ENCODE measurements at places on chromosomes 7 and 10.

GRCh38 chr7:41326616-41327015 lies 376.3 kb downstream of the INHBA start:
- DNase-seq, result no peak

DNA sequence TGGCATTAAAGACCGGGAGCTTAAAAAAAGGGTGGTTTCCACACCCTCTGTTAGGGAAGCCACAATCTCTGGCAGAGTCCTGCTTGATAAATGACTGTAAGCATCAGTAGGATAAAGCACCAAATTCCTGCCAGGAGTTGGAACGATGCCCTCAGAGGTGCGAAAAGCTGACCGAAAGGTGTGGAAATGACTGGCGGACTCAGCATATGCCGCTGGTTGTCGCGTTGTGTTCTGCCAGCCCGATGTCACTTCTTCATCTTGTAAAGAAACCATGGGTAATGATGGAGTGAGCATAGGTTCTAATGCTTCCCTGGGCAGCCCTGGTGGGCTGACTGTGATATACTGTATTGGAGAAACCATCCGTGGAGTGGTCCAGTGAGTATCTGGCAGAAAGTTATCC lies 62.4 kb downstream of the KIAA1549 start:
- DNase-seq, result no peak

DNA sequence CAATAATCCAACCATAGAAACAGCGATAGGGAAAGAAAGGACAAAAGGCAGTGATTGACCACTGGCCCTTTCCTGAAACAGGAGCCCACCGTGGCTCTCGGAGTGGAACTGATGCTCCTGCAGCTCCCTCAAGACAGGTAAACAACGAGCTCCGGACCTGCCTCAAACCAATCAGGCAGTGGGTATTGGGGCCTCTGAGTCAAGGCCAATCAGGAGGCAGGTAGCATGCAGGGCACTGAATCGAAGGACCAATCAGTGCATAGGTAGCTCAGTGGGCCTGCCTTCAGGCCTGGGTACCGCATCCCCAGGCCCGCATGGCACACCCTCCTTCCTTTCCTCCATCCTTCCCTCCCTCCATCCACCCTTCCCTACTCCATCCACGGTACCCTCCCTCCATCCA lies 425.1 kb upstream of the MGMT start:
- no peak for DNase-seq

- DNase-seq, result no peak
Observed at GRCh38 chr7:121301446-121302213, 27.2 kb upstream of the WNT16 start.

- no peak for DNase-seq
Observed at GRCh38 chr10:100357059-100357858, 10.2 kb downstream of the SCD start.

- no peak for DNase-seq
Observed at GRCh38 chr10:52999258-52999657, 226.7 kb upstream of the MBL2 start.

GRCh38 chr7:17301471-17302456 lies 3.3 kb downstream of the AHR start:
- no peak for DNase-seq

DNA sequence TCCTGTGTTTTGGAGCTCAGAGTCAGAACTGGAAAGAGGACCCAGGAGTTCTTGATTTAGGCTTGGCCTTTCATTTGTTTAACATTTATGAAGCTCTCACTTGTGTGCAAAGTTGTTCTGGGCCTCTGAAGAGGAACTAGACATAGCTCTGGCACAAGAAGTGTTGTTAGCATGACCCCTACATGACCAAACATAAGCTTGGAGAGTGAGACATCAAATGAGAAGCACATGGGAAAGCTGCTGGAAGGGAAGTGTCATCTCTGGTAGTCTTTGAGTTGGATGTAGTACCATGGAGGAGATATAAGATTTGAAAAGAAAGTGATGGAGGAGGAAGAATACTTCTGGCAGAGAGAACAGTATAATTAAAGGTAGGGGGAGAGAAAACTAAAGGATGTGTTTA lies 370.1 kb downstream of the ADRA2A start:
- no peak for DNase-seq

- DNase-seq, result no peak
Observed at GRCh38 chr7:54783952-54784351, 24.9 kb upstream of the SEC61G start.

GRCh38 chr7:45225311-45225947 lies 67.8 kb downstream of the RAMP3 start:
- no peak for DNase-seq

- DNase-seq, result no peak
Observed at GRCh38 chr7:94008537-94008936, 4.4 kb upstream of the BET1 start.

DNA sequence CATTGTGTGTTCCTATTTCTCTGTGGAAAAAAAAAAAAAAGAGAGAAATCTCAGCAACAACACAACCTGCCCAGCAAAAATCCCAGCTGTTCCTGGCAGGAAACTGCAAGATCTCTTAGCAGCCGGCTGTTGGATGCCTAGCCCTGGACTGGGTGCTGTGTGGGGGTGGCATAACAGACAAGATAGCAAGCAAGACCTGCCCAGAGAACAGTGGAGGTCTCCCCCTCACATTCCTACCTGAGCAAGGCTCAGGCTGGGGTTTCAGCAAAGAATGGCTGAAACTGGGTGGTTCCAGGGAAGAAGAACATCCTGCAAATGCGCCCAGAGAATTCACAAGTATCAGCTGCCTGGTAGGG lies 248.8 kb upstream of the ZMIZ1 start:
- no peak for DNase-seq

- no peak for DNase-seq
Observed at GRCh38 chr10:62376071-62377025, 2.2 kb downstream of the ZNF365 start.

DNA sequence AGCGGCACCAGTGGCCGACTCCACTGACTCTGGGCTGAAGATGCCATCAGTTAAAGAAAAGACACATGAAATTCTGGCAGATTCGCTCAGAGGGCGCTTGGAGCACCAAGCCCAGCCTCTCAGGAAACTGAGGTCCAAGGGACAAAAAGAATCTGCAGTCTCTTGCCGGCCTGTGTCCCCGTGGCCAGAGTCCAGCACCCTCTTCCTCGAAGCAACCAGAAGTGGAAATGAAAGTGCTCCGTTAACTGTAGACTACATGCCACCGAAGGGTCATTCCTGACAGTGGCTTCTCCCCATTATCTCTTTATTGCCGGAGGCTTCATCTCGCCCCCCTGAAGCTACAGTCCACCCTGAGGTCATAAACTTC lies 1.0 kb upstream of the CHST15 start:
- DNase-seq, result no peak

- DNase-seq, result no peak
Observed at GRCh38 chr7:128831178-128831993, 1.2 kb downstream of the FLNC start.

GRCh38 chr10:122565766-122566206 lies 5.2 kb downstream of the DMBT1 start:
- peak; percentile 63 for DNase-seq

GRCh38 chr10:48556065-48556464 lies 48.8 kb downstream of the ARHGAP22 start:
- DNase-seq, result no peak

- DNase-seq, result no peak
Observed at GRCh38 chr7:15481132-15481531, 80.7 kb downstream of the AGMO start.

DNA sequence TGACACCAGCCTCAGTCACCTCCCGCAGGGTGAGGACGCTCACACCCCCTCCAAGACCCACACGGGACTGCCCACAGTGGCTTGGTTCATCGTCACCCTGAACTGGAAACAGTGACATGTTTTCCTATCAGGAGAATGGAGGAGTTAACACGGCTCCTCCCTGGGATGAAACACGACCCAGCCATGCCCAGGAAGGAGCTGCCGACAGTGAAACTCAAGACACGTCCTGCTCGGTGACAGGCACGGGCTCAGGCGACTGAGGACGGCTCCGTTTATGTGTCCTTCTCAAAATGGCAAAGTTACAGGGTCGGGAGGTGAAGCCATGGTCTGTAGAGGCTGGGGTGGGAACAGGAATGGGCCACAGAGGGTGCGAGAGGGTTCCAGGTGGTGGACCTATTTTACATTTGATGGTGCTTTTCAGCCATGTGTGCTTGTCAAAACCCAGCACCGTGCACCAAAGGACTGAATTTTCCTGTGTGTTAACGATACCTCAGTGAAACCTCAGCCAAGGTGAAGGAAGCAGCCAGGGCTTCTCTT lies 272.4 kb downstream of the ADARB2 start:
- DNase-seq, result no peak

DNA sequence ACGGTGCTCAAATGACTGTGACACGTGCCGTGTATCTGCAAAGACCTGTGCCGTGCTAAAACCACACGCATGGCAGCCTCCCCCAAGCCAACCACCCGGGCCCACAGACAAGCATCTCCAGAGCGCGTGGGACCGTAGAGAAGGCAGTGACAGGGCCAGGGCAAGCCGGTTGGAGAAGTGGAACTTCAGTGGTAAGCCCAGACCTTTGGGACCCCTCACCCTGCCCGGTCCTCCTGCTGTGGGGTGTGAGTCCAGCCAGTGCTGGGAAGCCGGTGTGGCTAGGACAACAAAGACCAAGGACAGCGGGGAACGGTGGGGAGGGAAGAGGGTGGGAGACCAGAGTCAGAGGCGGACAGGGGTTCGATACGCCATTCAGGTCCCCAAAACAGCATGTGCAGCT lies 476.2 kb downstream of the DNAJB6 start:
- DNase-seq, result no peak

DNA sequence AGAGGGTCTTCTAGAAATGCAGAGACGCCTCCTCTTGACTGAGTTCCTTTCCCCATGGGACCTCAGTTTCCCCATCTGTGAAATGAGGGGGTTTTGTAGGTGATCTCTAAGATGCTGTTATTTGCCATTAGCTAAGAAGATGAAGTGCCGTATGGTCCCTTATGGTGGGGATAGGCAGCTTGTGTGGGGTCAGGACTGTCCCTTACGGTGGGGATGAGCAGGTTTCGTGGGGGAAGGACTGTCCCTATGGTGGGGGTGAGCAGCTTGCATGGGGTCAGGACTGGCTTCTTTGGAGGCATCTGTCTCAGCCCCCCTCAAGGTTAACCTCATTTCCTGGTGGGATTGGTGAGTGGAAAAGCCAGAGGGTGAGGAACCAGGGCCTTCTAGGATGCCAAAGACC lies 148.3 kb upstream of the GPR26 start:
- no peak for DNase-seq

- no peak for DNase-seq
Observed at GRCh38 chr7:80785961-80786536, 132.8 kb downstream of the SEMA3C start.

DNA sequence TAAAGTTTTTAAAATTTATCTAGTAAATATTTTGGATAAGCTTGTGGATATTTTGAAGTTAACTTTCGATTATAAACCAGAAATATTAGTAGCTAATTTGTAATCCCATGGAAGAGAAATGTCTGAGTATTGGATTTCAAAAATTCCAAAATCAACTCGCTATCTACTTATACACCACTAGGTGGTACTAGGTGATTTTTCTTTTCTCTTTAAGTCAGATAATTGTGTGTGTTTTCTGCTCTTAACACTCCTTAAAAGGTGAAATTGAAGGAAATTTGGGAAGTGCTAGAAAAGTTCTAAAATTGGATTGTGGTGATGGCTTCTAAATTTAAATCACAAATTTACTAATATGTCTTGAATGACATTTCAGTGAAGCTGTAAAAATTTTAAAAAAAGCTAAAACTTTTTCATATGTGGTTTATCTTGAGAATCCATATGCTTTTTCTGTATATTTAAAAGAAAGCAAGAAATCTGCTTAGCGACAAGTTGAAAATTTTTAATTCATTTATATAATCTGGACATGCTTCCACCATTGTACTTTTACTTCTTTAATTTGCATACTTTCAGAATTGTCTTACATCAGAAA lies 90.2 kb downstream of the IPMK start:
- DNase-seq, result no peak

DNA sequence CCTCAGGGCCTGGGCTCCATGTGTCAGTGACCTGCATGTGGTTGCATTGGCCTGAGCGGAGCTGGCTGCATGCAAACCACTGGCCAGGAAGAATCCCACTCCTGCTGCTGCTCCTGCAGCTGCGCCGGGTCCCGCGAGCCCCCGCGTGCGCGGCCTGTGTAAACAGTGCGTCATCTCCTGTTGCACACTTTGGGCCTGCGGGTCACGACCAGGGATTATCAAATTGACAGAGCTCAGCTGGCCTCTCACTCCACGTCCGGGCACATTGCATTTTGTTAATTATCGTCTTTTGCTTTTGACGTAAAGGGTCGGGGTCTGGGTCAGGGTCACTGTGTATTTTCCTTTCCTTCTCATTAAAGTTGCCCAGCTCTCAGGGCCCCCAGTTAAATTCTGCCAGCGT lies 132.6 kb downstream of the RGS10 start:
- DNase-seq, result no peak

GRCh38 chr7:130719541-130719940 lies 14.5 kb downstream of the KLF14 start:
- DNase-seq, result no peak

- no peak for DNase-seq
Observed at GRCh38 chr7:49151146-49151545, 226.8 kb downstream of the CDC14C start.

DNA sequence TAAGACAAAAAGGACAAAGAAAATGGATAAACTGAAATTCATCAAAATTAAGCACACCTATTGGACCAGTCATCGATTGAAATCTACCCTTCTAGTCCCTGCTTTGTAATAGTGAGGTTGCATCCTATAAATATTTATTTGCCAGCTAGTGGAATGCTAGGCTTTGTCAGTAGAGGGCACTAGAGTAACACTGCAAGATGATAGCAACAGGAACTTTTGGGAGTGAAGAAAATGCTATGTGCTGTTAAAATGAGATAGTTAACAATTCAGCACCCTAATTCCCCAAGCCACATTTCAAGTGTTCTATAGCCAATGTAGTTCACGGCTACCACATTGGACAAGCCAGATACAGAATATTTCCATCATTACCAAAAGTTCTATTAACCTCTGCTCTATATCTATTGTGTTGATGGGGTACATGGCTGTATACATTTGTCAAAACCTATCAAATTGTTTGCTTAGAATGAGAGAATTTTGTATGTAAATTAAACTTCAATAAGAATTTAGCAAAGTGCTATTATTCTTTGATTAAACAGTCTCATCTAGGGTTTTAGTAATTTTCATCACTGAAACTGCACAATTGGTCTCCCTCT lies 69.8 kb downstream of the LSMEM1 start:
- peak; percentile 14 for DNase-seq

DNA sequence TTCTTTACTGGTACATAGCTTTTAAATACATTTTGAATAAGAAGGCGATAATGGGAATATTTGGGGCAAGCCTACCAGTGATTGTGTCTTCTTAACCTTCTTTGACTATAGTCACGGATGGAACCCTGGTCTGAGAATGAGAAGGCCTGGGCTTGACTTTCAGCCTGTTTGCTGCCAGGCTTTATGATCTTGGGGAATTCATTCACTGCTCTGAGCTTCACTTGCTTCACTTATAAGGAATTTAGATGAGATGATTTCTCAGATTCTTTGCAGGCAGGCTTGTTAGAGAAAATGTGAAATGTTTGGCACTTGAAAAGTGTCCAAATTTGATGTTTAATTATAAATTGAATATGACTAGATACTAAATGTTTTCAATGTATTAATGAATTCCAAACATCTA lies 42.5 kb downstream of the NUP205 start:
- no peak for DNase-seq
